ENCODE measurements at places on chromosomes 13 and 19.

DNA sequence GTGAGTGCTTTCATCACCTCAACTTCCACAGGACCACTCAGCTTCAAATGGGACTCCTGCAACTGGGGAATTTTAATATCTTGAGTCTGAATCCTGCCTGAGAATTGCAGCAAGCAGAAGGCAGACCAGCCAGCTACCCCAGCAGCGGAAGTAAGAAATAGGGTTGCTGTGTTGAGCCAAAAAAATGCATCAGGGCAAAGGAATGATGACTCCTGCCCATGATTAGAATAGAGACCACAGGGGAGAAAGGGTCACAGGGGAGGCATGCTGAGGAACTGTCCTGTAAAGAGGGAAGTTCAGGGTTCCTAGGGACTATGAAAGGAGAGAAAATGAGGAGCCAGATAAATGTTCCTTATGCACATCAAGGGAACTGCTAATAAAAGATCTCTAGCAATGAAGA is 370.2 kb downstream of the KCTD12 start:
- no peak for DNase-seq

GRCh38 chr19:48183356-48183755 is 12.9 kb downstream of the ZSWIM9 start:
- DNase-seq, result no peak

DNA sequence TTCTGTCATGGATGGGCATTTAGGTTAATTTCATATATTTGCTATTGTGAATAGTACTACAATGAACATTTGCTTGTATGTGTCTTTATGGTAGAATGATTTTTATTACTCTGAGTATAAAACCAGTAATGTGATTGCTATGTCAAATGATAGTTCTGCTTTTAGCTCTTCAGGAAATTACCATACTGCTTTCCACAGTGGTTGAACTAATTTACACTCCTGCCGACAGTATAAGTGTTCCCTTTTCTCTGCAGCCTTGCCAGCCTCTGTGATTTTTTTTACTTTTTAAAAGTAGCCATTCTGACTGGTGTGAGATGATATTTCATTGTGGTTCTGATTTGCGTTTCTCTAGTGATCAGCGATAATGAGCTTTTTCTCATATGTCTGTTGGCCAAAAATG is 6.5 kb downstream of the SIGLEC7 start:
- no peak for DNase-seq

GRCh38 chr13:102687520-102687919 is 7.3 kb downstream of the METTL21C start:
- DNase-seq, result no peak

- no peak for DNase-seq
These were observed 18.7 kb upstream of the POU2F2 start for GRCh38 chr19:42150911-42151361.

DNA sequence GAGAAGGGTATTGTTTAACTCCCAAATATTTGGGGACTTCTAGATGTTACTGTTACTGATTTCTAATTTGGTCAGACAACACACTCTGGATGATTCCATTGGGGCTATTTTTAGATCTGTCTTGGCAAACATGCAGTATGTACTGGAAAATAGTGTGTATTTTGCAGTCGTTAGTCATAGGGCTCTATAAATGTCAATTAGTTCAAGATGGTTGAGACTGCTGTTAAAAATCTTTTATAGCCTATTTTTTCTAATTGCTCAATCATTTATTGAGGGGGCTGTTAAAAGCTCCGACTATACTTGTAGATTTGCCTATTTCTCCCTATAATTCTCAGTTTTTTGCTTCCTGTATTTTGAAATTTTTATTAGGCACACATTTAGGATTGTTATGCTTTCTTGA is 31.4 kb downstream of the PPP5C start:
- DNase-seq, result no peak

GRCh38 chr13:80477661-80478443 is 136.9 kb upstream of the SPRY2 start:
- no peak for DNase-seq

GRCh38 chr13:19183676-19184075 is 2.1 kb upstream of the TUBA3C start:
- no peak for DNase-seq

- DNase-seq, result no peak
These were observed 11.4 kb downstream of the SBNO2 start for GRCh38 chr19:1162404-1163282.

GRCh38 chr19:4113398-4114088 is 10.4 kb downstream of the MAP2K2 start:
- no peak for DNase-seq

- DNase-seq, result no peak
These were observed 6.2 kb downstream of the HIPK4 start for GRCh38 chr19:40383668-40384248.

Data from activated gamma-delta T cell treated with Interleukin-2 at 50 U/mL for 16 hours (primary cell).